ENCODE measurements at places on chromosomes 4 and X.
A peak's percentile ranks its signal among the peaks of the same experiment; 100 is the strongest.

GRCh38 chrX:129360175-129360574 is 163.1 kb downstream of the SMARCA1 start:
- DNase-seq: peak; percentile 7

- DNase-seq: no peak
Measured at GRCh38 chr4:130023088-130023487, 927.1 kb downstream of the C4orf33 start.

DNA sequence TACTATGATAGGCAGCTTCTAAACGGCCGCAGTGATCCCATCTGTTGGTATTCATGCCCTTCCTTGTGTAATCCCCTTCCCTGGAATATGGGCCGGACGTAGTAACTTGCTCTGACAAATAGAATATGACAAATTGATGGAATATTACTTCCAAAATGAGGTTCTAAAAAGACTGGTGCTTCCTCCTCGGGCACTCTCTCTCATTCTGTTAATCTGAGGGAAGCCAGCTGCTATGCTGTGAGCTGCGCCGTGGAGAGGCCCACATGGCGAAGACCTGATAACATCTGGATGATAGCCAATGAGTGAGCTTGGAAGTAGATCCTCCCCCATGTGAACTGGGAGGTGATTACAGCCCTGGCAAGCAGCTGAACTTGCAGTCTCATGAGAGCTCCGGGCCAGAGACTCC is 27.2 kb upstream of the SLC25A4 start:
- no peak for DNase-seq

GRCh38 chrX:13826770-13827169 is 9.9 kb upstream of the GPM6B start:
- DNase-seq: no peak

- no peak for DNase-seq
Measured at GRCh38 chrX:141185366-141185765, 8.4 kb upstream of the LDOC1 start.

DNA sequence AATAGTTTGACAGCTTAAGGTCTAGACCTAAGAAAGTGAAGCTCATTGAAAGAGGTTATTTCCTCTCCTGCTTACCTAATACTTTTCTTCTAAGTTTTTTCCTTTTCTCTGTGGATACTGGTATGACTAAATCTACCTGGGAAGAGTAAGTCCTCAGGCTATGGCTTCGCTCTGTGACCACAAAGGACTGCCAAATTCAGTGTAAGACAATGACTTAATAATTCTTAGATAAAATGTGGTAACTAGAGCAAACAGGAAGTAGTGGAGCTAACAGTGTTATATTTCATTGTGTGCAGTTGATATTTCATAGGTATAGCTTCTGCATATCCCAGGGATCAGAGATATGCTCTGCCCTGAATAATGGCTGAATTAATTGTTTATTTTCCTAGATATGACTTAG is 418.9 kb downstream of the CCSER1 start:
- no peak for DNase-seq

DNA sequence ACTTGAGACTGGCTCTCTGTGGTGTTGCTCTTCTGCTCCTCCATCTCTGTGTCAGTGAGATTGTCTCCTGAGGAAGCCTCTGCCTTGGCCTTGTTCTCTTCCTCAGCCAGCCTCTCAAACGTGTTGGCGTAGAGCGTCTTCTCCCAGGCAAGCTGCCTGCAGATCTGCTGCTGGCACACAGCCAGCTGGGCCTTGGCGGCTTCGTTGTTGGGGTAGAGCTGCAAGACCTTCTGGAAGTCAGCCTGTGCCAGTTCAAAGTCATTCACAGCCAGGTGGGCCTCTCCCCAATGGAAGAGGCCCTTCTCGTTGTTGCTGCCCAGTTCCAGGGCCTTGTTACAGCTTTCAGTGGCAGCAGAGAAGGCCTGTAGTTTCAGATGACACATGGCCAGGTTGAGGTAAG is 159.1 kb downstream of the NDST3 start:
- DNase-seq: no peak
